CD8-positive, alpha-beta memory T cell (primary cell): ENCODE measurements at places on chromosomes 5 and 9.
A peak's percentile ranks its signal among the peaks of the same experiment; 100 is the strongest.

GRCh38 chr5:40623480-40624420, 56.0 kb upstream of the PTGER4 start:
- peaks cover 29% of the 10 kb centered on the region for H3K4me1 ChIP-seq
- peak; percentile 70 for DNase-seq
- no peaks in the 10 kb centered on the region for H3K36me3 ChIP-seq
- no peaks in the 10 kb centered on the region for H3K27me3 ChIP-seq

GRCh38 chr5:68456756-68457217, 241.2 kb downstream of the PIK3R1 start:
- peaks cover 6% of the 10 kb centered on the region for H3K4me1 ChIP-seq
- no peaks in the 10 kb centered on the region for H3K36me3 ChIP-seq
- no peak overlapping the region for H3K4me3 ChIP-seq
- DNase-seq: no peak
- H3K27ac ChIP-seq: no peak overlapping the region

DNA sequence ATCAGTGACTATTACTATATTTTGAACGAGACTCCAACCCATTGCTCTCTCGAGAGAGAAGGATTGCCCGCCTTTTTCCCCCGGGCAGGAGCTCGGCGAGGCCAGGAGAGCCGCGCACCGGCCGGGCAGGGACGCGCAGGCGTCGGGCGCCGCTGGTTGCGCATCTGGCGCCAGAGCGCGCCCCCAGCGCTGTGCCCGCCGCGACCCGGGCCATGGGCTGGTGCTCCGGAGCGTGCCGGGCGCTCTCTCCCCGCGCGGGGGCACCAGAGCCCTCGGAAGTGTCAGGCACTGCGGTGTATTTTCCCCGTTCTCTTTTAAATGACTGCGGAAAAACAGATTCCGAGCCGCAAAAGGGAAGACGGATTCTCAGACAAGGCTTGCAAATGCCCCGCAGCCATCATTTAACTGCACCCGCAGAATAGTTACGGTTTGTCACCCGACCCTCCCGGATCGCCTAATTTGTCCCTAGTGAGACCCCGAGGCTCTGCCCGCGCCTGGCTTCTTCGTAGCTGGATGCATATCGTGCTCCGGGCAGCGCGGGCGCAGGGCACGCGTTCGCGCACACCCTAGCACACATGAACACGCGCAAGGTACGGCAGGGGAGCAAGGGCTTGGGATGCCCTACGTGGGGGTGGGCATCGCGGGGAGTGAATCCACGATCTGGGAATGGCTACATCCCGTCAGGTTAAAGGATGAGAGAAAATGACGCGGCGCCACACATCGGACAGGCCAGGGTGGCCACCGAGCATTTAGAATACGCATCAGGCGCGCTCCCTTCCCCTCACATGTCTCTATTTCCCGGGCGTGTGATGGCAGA, 1.1 kb upstream of the NTRK2 start:
- H3K27me3 ChIP-seq: peaks cover 5% of the 10 kb centered on the region
- no peak for DNase-seq
- H3K36me3 ChIP-seq: no peaks in the 10 kb centered on the region
- no peak overlapping the region for H3K27ac ChIP-seq
- no peaks in the 10 kb centered on the region for H3K4me1 ChIP-seq

DNA sequence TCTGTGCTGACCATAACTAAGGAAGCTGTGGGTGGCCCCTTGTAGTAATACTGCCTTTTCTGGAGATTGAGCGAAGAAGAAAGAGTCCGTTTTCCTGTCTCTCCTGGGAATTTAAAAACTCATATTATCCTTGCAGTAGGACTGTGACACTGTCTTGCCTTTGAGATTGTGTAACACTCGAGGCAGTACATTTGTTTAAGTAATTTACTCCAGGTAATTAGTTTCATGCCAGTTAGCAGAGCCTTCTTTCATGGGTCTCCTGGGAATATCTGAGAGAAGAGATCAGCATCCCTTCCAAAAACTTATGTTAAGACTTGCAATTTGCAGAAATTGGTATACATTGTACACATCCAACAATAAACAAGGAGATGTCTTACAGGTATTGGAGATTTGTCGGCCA, 405.6 kb downstream of the DMRT2 start:
- no peak overlapping the region for H3K4me3 ChIP-seq
- DNase-seq: no peak
- H3K27ac ChIP-seq: no peak overlapping the region
- H3K36me3 ChIP-seq: no peaks in the 10 kb centered on the region

- H3K36me3 ChIP-seq: no peaks in the 10 kb centered on the region
- DNase-seq: no peak
- no peak overlapping the region for H3K4me3 ChIP-seq
These were observed 240.2 kb upstream of the GLRA1 start for GRCh38 chr5:152164860-152165259.

- no peaks in the 10 kb centered on the region for H3K27me3 ChIP-seq
- no peaks in the 10 kb centered on the region for H3K36me3 ChIP-seq
- no peak overlapping the region for H3K4me3 ChIP-seq
- DNase-seq: no peak
These were observed 7.1 kb upstream of the AGPAT2 start for GRCh38 chr9:136694163-136694871.
